Fibroblast of skin of scalp (primary cell): ENCODE measurements at places on chromosomes 12 and 14.

GRCh38 chr14:88079624-88080023 lies 74.7 kb downstream of the GPR65 start:
- no peak for DNase-seq

- DNase-seq = no peak
Measured at GRCh38 chr12:59007620-59008019, 87.3 kb upstream of the LRIG3 start.

- no peak for DNase-seq
Measured at GRCh38 chr14:29654901-29655550, 272.6 kb downstream of the PRKD1 start.

DNA sequence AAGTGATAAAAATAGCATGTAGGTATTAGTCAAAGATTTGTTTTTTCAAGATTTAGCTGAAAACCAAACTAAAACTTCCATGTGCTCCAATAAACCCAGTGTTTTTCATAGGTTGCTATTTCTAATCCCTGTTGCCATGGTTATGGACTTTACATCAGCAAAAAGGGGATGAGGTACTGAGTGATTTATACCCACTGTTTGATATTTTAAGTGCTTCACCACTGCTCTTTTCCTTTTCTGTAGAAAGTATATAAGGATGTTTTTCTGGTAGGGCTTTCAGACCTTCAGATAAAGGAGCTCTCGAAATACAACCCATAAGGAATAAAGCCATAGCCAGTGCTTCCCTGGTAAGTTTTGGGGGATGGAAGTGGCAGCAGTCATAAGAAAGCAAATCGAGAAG lies at the start of gene OTOGL:
Gene OTOGL (plus strand): TSS at position 279 of the 400 bp plus-strand sequence. CDS start 109,895 bp downstream, outside the sequence.
- no peak for DNase-seq

DNA sequence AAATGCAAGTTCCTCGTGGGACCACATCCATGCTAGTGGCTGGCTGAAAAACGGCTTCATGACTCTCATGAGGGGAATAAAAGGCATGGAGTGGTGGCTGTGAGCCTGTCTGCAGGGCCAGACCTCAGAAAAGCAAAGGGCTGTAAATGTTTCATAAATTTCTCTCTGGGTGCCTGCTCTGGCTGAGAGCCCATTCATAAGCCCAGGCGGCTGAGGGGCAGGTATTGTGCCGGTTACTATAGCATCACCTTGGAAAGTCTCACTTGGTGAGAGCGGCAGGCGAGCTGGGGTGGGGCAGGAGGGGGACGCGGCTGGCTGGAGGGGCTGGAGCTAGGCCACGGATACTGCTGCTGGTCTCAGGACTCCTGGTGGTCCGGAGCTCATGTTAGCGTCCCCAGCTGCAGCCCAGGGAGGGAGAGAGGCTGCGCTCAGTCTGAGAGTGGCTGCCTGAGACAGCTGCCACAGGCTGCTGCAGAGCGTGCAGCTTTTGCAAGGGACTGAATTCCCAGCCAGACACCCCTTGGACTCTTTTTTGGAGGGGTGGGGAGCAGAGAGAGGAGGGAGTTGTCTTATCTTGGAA lies at the start of gene SLC17A8:
Gene SLC17A8 (plus strand): TSS at position 431 of the 580 bp plus-strand sequence. CDS start 318 bp downstream, outside the sequence.
- DNase-seq = no peak

- peak; percentile 75 for DNase-seq
Measured at GRCh38 chr12:10940389-10940788, 1.3 kb upstream of the TAS2R14 start.

DNA sequence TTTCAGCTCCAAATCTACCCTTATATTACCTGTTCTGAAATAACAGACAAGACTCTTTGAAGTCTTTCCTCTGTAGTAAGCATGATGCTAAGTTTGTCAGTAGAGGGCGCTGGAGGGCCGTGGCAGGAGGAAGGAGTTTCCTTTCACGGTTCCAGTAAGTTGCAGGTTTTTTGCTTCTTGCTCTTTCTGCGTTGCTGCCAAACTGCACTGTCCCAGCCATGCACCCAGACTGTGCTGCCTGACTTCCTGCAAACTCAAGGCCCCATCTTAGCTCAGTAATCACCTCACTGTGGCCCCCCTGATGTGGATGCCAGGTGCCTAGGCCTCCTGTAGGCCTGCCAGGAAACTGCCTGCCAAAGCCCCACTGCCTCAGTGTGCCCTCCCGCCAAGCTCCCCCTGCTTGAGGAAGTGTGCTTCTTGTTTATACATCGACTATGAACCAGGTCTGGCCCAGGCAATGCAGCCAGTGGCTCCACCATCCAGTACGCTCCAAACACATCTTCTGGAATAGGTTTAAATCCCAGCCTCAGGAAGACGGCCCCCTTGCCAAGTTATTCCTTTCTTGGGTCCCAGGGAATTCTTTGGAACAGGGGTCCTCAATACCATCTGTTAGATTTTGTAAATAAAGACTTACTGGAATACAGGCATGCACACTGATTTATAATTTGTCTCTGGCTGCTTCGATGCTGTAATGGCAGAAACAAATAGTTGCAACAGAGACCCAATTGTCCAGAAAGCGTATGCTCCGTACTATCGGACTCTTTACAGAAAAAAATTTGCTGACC lies 193.7 kb upstream of the LRIG3 start:
- DNase-seq = peak; percentile 86

DNA sequence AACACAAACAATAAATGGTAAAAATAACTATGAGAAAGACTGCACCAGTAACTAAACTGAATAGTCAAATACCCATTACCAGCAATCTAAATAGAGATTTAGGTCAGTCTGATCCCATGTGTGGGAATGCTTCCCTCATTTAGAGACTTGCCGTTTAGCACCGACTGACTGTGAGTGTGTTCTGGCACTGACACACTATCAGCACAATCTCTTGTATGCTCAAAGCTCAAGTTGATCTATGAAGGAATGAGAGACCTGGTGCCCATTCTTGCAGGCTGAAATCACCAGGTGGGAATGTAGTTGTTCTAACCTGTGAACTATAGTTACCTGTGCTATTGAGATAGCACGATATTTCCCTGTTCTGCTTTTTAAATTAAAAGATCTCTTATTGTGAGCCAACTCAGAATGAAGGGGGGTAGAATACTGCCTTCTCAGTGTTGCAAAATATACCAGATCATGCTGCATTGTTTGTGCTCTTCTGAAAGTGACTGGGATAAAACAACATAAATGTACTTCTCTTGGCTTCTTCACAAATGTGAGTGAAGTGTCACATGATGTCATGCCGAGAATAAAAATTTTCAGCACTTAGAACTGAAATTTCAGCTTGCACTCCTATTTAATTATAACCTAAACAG lies 99.6 kb downstream of the LIN7A start:
- DNase-seq = no peak

GRCh38 chr12:132239796-132240668 lies 89.4 kb downstream of the GALNT9 start:
- no peak for DNase-seq

GRCh38 chr14:26794731-26795130 lies 196.9 kb upstream of the NOVA1 start:
- no peak for DNase-seq

GRCh38 chr12:16359512-16360491 lies 12.4 kb downstream of the MGST1 start:
- DNase-seq = peak; percentile 58

DNA sequence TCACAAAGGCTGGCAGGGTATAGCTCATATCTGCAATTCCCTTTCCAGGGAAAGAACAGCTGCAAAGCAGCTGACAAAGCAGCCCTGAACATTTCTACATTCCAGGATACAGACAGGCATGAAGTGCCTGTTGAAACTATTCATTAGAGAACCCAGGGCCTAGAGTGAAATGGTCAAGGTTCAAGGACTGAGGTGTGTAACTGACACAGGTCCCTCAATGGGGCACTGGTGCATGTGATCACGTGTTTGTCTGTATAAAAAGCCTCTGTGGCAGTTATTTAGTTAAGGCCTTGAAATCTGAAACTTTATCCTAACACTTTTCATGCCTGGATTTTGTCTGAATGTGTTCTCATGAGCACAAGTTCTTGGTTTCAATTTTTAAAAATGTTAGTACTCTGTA lies 47.1 kb downstream of the GIT2 start:
- DNase-seq = peak; percentile 48

GRCh38 chr12:114952573-114953271 lies 268.7 kb upstream of the TBX3 start:
- DNase-seq = no peak

GRCh38 chr12:29230800-29231560 lies 81.9 kb downstream of the FAR2 start:
- DNase-seq = no peak

DNA sequence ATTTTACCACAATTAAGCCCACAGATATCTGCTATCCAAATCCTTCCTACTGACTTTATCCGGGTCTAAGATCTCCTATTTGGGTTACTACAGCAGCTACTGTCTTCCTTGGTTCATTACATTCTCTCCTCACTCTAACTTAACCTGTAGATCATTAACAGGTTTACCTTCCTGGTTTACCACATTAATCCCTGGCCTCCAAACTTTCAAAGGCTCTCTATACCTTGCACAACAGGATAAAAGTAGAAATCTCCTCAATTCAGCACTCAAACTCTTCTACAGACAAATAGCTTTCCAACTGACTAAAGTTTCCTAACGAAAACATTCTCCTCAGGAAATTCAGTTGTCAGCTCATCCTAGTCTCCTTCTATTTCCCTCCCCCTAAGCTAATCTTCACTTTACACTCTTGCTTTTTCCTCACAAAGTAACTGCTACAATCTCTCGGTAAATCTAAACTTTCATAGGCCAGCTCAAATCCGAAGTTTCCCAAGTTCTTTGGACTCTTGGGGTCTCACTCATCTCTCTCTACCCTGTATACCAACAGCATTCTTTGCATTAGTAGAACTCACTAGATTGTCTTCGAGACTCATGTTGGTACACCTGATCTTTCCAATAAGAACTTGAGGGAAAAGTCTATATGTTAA lies 2.7 kb downstream of the BTBD7 start:
- DNase-seq = no peak

- DNase-seq = no peak
Measured at GRCh38 chr14:51855234-51855633, 5.2 kb upstream of the GNG2 start.

DNA sequence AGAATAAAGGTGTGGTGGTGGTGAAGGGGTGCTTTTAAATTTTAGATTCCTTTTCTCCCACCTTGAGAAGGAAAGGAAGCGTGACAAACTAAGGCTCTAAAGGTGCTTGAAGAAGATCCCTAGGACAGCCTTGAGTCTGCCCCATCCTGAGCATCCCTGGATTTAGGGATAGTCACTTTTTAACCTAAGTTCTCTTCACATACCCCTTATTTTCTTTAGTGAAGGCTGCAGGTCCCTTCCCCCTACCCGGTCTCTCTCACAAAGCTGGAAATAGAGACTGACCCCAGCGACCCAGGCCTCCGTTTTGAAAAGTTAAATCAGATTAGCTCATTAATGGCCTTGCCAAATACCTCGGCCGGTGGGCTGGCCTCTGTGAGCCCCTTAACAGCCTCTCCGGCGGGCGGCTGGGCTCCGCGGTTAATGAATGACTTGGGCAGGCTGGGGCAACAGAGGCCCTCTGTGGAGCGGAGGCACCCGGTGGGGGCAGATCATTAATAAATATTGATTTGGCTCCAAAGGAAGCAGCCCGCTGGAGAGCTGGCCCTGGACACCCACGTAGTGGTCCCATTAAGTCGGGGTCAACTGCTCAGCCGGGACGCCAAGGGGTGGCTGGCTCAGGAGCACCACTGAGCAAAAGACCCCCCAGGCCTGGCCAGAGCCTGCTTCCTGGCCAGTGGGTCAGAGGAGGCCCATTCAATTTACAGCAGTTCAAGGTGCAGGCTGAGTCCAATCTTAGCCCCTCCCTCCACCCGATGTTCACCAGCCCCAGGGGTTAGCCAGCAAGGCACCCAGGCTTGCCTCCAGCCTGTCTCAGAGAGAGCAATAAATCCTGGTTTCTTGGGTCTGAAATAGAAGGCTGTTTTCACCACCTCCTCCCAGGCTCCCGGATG lies 31.8 kb downstream of the PAH start:
- DNase-seq = no peak

- no peak for DNase-seq
Measured at GRCh38 chr12:6306599-6307220, 3.8 kb upstream of the PLEKHG6 start.

GRCh38 chr14:68468437-68469207 lies 324.2 kb downstream of the ZFP36L1 start:
- no peak for DNase-seq

- peak; percentile 3 for DNase-seq
Measured at GRCh38 chr12:98154850-98155249, 360.5 kb upstream of the TMPO start.

GRCh38 chr14:90114554-90114953 lies 52.8 kb downstream of the KCNK13 start:
- no peak for DNase-seq
